ENCODE measurements at places on chromosomes 5 and 9.

DNA sequence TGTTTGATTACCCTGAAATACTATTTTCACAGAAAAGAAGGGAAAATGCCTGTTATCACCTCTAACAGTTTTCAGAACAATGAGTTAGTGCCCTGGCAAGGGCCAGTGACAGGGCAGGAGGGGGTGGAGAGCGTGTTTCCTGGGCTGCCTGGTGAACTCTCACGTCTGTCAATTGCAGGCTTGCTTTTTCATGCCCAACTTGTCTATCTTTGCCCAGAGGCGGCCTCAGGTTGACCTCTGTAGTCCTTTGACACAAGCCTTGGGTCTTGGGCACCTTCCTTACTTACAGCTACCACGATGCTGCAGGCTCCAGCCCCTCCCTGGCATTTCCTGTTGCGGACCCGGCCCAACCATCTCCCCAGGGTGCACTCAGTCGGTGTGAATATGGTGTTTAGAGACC lies 2.2 kb upstream of the CEL start:
- no peak for DNase-seq

DNA sequence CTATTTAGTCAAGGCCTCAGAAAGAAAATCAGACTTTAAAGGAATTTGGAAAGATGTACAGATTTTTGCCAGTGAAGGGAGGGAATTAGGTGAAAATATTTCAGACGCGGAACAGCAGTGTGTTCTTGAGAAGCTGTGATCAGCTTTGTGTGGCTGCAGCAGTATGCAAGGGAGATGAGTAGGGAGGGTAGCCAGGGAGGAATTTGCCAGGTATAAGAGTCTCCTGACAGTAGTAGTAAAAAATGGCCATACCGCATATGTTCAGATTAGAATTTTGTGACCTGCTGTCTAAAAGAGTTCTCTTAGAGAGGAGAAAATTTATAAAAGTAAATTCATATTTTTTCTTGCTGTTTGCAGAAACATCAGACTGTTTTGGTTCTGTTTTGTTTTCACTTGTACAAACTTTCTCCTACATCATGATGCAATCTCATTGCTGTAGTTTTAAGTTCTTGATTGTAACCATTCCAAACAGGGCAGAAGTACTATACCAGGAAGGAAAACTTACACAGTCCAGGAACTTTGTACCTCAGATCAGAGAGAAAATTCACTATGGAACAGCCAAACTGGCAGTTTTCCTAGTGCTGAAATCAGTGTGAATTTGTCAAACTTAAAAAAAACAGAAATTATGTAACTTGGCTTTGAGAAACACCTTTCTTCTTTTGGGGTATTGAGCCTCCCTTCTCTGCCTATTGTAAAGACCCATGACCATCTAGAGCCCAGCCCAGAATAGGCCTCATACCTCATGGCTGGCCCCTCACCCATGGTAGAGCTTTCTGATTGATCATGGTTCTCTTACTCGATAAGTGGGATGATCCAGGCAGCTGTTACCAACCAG lies 78.4 kb upstream of the NR3C1 start:
- DNase-seq, result no peak

DNA sequence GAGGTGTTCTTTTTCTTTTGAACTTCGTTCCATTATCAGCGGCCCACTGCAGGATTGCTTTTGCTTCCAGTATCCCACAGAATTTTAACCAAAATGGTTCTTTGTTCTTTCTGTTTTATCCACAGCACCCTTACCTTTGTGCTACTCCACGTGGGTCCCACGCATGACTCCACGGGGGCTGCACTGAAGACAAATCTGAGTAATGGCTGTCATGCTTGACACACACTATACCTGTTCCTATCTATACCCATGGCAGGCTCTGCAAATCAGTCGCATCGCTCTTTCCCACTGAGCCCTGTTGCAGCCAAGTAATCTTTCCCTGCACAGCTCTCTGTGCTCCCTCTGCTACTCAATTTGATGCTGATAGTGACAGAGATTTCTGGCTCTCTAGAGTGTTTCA lies 69.7 kb downstream of the NSG2 start:
- no peak for DNase-seq

DNA sequence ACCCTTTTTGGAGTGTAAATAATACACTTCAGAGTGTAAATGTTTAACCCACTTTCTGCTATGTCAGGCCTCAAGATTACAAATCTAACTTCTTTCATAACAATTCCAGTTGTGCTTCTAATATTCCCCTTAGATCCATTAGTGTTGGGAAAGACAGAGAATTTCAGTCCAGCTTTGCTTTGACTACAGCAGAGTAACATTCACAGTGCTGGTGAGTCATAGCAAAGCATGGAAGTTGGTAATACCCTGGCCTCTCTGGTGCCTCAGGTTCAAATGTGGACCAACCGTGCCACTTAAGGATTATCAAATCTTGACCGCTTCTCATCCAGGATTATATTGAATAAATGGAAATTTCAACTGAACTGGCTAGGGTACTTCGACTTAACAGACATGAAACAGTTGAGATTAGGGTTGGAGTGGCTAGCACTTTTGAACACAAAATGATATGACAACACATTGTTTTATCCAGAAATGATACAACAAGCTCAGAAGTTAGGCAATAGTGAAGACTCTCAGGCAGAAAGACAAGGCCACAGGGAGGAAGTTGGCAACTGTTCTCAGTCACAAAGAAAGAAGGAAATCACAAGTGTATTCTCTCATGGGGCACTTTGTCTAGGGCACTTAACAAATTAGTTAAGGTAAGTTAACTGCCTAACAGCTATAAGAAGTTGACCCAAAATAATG lies 24.4 kb upstream of the RASA1 start:
- no peak for DNase-seq

DNA sequence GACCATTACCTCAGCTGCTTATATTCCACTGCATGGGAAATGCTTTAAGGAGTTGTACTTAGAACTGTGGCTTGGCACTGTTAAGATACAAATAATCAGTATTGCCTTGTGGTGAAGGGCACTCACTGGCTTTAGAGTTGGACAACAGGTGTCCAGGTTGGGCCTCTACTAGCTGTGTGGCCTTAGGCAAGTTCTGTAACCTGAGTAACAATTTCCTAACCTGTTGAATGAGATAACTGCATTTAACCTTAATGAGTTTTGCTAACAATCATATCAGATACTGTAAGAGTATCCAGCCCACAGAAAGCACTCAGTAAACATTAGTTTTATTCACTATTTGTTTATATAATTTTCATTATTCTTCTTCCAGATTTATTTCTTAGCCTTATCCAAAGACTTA lies 17.2 kb upstream of the HK3 start:
- no peak for DNase-seq

DNA sequence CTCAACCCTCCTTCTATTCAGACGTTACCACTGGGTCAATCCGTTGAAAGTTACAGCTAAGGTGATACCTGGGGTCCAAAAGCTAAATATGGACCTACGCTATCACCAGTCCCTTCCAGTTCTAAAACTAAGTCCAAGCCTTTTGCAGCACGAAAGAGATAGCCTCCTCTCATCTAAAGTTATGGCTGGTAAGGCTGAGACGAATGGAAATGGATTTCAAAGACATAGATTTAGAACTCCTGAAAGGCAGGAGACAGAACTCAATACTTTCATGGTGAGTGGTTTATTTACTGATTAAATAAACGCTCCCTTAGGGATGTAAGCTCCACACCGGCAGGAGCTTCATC lies 751 bp upstream of the RIC1 start:
- no peak for DNase-seq

- no peak for DNase-seq
Observed at GRCh38 chr5:96370976-96371375, 62.1 kb downstream of the PCSK1 start.

- no peak for DNase-seq
Observed at GRCh38 chr9:108184941-108185340, 670.8 kb downstream of the ACTL7B start.

DNA sequence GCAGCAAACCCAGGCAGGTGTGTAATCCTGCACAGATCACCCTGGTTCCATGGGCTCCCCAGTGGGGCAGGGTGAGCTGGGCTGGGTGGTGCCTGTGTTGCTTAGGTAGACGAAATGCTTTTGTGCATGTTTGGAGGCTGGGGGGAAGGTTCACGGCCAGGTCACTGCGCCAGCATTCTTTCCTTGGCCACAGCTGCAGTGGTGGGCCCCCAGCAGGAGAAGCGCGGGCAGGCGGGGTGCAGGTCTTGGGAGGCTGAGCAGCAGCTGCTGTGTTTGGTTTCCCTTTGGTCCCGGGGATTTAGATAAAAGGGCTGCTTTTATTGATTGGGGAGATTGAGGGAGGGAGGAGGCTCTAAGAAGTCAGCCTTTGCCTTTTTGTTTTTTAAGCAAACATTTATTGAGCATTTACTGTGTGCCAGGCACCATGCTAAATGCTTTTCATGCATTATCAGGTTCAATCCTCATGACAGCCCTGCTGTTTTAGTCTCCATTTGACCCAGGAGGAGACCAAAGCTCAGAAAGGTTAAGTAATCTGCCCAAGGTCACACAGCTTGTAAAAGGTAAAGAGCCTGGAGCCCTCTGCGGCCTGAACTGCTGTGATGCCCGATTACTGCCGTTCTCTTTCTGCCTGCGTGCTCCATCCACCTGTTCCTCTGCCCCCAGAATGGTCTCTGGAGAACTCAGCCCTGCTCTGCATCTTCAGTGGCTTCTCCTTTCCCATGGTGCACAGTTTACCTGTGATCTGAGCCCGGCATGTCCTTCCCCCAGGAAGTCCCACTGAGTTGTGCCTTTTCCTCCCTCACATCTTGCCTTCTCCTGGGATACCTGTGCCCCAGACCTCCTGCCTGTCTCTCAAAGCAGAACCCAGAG lies 94.4 kb downstream of the MACROH2A1 start:
- no peak for DNase-seq

GRCh38 chr9:126470241-126470993 lies 143.3 kb upstream of the LMX1B start:
- DNase-seq, result no peak

All from activated CD8-positive, alpha-beta memory T cell treated with anti-CD3 and anti-CD28 coated beads for 48 hours (primary cell).